ENCODE measurements at places on chromosomes 2 and 18.

DNA sequence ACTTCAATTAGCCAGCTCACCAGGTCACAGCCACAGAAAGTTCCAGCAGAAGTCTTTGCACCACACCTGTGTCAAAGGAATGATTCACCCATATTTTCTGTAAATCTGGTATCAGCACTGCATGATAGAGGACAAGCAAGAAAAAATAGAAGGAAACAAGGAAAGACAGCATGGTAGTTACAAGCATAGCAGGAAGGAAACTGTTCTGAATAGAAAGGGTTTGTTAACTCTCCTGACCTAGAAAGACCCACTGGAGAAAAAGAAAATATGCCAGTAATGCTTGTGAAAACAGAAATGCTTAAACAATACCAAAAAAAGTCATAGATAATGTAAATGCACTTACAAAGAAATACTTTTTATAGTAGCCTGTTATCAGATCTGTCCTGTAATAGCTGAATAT, 40.8 kb downstream of the SCRN3 start:
- peak; percentile 54 for DNase-seq

DNA sequence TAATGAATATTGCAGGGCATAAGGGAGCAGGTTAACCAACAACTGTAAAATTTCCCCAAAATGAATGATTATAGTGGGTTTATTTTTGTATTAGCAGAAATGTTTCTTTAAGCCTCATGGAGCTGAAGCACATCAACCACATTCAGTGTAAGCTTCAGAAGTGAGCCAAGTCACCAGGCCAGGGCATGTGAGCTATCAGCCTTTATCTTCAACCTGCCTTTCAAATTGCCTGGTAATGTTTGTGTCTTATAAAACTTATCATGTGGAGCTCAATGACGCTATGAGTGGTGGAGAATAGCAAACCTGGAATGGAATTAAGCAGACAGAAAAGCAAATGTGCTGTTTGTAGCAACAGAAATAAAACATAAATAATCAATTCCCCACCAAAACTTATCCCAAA, 1068.4 kb downstream of the LRP1B start:
- DNase-seq: no peak

DNA sequence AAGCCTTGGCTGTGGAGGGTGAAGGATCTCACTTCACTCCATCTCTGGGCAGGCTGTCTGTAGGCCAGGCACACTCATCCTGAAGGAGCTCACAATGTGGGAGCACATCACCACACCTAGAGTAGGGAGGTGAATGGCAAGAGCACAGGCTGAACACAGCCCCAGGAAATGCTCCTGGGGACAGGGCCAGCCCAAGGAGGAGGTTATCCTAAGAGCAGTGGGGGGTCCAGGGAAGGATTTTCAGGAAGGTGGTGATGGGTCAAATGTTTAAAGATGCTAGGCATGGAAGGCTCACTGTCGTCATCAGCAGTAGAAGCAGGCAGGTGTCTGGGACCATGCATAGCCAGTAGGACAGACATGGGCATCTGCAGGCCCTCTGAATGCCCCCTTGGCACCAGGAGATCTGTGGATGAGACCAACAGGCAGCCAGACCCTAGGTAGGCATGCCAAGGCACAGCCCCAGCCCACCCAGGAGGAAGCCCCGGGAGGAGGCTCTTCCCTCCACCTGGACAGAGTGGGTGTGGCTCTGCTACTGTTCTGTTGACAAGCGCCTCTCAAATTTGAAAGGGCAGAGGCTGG, 91.7 kb upstream of the RAB6C start:
- DNase-seq: no peak

DNA sequence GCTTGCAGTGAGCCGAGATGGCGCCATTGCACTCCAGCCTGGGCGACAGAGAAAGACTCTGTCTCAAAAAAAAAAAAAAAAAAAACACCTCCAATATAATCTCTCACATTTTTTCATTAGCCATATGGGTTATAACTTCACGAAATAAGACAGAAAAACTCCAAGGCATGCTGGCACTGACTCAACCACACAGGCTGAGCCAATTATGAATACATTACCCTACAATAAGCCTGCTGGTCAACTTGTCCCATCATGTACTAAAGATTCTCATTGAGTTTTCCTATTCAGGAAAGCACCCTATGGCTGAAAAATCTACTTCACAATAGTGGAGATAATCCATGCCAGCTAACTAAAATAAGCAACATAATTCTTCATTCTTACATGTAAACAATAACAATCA, 12.8 kb upstream of the MAP3K20 start:
- no peak for DNase-seq

- DNase-seq: no peak
Measured at GRCh38 chr2:72141032-72141645, 6.5 kb downstream of the CYP26B1 start.

DNA sequence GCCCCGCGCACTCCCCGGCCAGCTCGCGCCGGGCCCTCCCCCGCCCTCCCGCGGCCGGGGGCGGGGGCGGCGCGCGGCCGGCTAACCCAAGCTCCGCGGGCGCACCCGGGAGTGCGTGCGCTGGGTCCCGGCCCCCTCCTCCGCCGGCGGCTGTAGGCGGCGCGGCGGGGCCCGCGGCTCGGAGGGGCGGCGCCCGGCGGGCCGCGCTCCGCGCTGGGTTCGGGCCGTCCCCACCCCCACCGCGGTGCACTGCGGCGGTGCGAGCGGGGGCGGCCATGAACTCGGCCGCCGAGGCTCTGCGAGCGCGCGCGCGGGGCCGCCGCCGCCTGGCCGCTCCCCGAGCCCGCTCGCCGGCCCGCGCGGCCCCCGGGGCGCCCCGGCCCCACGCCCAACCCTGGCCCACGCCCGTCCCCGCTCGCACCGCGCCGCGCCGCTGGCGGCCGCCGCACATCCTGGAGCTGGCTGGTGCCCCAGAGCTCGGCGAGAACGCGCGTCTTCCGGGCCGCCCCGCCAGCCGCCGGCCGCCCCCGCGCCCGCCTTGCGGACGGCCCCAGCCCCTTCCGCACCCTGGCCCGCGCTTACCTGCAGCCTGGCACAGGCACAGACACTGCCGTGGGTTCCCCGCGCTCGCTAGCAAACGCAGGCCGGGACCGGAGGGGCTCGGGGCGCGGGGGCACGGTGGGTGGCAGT, at the start of gene ZBTB14:
TSS of gene ZBTB14 (minus strand) at position 496 of the 690 bp plus-strand sequence. CDS start 2,480 bp downstream, outside the sequence.
- no peak for DNase-seq

DNA sequence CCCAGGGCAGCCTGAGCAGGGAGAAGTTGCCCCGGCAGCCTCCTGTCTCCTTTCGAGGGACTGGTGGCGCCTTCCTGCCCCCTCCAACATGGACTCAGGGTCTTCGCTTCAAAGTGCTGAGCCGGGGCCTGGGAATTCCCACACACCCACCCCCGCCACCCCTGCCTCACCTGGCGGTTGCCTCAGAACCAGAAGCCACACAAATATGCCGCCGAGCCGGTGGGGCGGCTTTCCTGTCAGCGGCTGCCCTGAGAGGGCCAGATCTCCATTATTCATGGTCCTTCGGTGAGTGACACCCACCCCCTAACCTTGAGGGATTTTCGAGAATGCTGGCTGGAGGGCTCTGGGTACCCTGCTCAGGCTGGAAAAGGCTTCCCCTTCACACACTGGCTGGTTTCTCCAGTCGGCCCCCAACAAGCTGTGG, 71.7 kb downstream of the SMAD7 start:
- no peak for DNase-seq

- peak; percentile 58 for DNase-seq
Measured at GRCh38 chr2:218991674-218992168, 1.5 kb downstream of the CRYBA2 start.

- peak; percentile 60 for DNase-seq
Measured at GRCh38 chr2:135664623-135665068, 77.0 kb upstream of the UBXN4 start.

Data from EH (cell line).